Tibial nerve (tissue), 4 donors: ENCODE measurements at places on chromosomes 7 and 10.

GRCh38 chr10:72186258-72186981, 29.4 kb upstream of the ANAPC16 start:
- H3K27ac ChIP-seq = peak overlapping the region; percentile 25
- H3K36me3 ChIP-seq = no peaks in the 10 kb centered on the region
- H3K4me1 ChIP-seq = peaks cover 5% of the 10 kb centered on the region
- peak; percentile 25 for DNase-seq
- no peaks in the 10 kb centered on the region for H3K27me3 ChIP-seq
- H3K4me3 ChIP-seq = no peak overlapping the region

DNA sequence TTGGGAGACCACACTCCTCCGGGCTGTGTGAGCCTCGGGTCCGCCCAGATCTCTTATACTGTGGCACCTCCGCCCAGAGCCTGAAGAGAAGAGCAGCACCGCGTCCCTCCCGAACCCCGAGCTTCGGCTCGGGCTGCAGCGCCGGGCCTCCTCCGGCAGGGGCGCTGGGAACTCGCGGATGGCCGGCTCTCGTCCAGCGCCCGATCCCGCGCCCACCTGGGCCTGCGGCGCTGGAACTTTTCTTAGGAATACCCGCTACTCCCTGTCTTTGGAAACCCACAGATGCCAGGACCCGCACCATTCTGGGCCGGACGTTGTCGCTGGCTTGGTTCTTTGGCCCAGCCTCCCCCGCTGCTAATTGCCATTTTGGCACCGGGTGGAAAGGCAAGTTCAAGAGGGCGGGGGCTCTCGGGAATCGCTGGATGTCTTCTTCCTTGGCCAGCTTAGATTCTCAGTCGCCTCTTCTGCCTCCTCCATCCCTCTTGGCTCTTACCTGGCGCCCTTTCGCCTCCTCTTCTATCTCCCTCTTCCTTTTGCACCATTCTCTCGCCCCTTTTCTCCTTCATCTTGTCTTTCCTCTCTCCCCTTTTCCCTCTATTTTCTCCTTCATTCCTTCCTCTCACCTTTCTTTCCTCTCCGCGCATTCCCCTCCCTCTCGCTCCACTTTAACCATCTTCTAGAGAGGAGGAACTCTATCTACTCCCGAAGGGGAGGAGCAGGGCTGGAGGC, 2.1 kb upstream of the SORCS3 start:
- no peak overlapping the region for H3K27ac ChIP-seq
- no peak for DNase-seq
- H3K4me3 ChIP-seq = peak overlapping the region; percentile 24
- H3K4me1 ChIP-seq = no peaks in the 10 kb centered on the region

- H3K27me3 ChIP-seq = no peaks in the 10 kb centered on the region
- DNase-seq = no peak
- no peaks in the 10 kb centered on the region for H3K4me1 ChIP-seq
- H3K27ac ChIP-seq = no peak overlapping the region
- H3K4me3 ChIP-seq = no peak overlapping the region
- no peaks in the 10 kb centered on the region for H3K36me3 ChIP-seq
Measured at GRCh38 chr7:91771921-91772815, 108.3 kb downstream of the MTERF1 start.

GRCh38 chr7:127872122-127872521, 159.1 kb downstream of the LRRC4 start:
- DNase-seq = no peak
- H3K4me3 ChIP-seq = no peak overlapping the region
- H3K36me3 ChIP-seq = peaks cover 3% of the 10 kb centered on the region
- H3K4me1 ChIP-seq = no peaks in the 10 kb centered on the region

- no peak overlapping the region for H3K4me3 ChIP-seq
- no peak for DNase-seq
- no peaks in the 10 kb centered on the region for H3K36me3 ChIP-seq
- no peaks in the 10 kb centered on the region for H3K27me3 ChIP-seq
- H3K4me1 ChIP-seq = no peaks in the 10 kb centered on the region
Measured at GRCh38 chr7:108072739-108073138, 57.4 kb downstream of the LAMB4 start.

DNA sequence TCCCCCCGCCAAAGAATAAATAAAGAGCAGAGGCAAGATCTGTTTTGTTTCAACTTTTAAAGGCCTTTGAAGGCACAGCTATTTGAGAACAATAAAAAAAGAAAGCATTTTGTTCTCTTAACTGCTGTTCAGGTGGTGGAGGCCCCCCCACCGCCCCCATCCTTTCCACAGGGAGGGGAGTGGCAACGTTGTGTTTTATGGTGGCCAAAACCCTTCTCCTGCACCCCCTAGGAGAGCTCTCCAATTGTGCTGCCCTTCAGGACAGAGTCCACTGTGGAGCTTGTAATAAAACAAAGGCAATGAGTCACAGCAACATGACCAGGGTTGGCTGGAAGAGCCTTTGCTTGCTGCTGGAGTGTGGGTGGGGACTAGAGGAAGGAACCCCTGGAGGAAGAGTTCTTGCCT, 987.9 kb downstream of the KCNMA1 start:
- H3K36me3 ChIP-seq = no peaks in the 10 kb centered on the region
- H3K4me3 ChIP-seq = no peak overlapping the region
- peak; percentile 16 for DNase-seq
- H3K27me3 ChIP-seq = no peaks in the 10 kb centered on the region
- no peak overlapping the region for H3K27ac ChIP-seq
